ENCODE measurements at places on chromosomes 1 and 21.

GRCh38 chr1:22104094-22104493, 38.8 kb downstream of the WNT4 start:
- DNase-seq: no peak

GRCh38 chr21:43588957-43589356, 70.3 kb downstream of the HSF2BP start:
- DNase-seq: no peak

GRCh38 chr1:186301448-186301847, 73.6 kb downstream of the TPR start:
- no peak for DNase-seq

DNA sequence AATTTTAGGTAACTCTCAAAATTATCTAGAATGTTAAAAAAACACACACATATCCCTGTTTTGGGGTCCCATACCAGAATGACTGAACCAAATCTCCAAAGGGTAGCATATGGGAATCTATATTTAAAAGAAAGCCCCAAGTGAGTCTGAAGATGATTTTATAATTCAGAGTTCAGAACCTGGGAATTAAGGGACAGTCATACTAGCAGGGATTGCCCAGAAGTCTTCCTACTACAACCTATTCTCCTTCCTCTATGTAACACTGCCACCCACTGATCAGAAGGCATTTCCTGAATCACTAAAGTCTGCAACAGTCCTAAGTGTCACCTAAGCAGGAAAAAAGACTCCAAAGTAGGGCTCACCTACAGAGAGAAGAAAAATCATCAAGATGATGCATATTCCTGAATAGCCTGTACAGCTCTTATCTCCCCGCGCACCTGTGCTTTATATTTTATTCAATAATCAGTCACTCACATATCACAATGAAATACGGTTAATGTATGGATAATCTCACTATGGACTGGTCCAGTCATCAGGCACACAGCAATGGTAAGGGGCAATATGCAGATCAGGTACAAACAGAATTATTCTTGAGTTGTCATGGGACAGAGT, 4.9 kb downstream of the RGS1 start:
- DNase-seq: no peak

DNA sequence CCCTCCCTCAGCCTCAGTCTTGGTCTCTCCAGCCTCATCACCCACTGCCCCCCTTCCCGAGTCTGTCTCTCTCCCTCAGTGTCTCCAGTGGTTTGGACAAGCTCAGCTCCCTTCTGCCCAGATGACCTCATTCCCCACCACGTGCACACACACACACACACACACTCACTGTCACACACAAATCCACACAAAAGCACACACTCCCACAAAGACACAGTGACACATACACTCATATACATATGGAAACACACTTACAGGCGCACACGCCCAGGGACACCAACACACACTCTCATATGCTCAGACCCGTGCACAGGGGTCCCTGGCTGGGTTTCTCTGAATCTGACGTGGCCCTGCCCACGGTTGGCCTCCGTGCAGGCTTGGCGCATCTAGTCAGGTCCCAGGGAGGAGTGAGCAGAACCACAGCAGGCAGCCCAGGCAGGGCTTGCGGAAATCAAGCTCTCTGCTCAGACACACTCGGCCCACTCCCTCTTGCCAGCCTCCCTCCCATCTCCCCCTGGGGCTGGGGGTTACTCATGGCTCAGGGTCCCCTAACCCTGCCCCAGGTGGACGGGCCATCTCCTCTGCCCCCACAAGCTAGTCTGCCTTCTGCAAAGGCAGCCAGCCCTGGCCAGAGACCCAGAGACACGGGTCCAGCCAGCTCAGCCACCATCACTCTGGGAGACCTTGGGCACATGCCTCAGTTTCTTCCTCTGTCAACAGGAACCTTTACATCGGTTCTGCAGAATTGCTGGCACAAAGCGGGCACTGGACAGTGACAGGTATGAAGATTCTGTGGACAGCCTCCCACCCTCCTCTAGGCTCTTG, 38.5 kb upstream of the FAM131C start:
- no peak for DNase-seq

DNA sequence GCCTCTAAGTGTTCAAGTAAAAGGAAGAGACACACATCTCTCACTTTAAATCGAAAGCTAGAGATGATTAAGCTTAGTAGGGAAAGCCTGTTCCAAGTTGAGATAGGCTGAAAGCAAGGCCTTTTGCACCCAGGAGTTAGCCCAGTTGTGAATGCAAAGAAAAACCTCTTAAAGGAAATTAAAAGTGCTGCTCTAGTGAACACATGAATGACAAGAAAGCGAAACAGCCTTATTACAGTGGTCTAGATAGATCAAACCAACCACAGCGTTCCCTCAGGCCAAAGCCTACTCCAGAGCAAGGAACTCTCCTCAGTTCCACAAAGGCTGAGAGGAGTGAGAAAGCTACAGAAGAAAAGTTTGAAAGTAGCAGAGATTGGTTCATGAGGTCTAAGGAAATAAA, 14.9 kb downstream of the TCP10L start:
- no peak for DNase-seq

GRCh38 chr21:39088831-39089380, 94.3 kb downstream of the PSMG1 start:
- no peak for DNase-seq

DNA sequence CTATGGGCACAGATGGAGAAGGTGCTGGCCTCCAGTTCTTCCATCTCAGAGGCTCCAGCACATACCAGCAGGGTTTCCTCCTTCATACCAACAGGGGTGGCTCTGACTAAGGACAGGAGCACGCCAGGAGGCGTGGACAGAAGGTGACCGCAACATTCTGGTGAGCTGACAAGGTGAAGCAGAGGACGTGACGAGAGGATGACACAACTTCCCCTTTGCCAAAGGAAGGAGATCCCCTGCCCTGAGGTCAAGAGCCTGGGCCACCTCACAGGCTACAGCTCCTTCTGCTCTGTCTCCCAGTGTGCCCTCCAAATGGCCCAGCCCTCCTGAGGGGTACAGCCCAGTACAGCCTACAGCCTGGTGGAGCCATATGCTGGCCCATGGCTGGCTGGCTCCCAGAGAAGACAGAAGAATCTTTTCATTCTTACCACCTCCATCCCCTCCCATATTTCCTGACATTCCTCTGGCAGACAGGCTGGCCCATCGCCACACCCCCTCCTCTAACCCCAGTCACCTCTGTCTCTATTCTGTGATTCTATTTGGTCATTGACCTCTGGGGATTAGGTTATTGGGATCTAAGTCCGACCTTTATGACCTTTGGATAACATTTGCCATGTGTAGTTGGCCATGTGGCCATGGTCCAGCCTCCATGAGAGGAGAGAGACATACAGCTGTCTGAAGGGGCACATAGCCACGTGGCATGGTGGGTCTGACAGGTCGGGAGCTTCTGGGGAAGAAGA, 5.1 kb upstream of the LAMB3 start:
- DNase-seq: no peak

- DNase-seq: no peak
These were observed 23.2 kb downstream of the TNNT2 start for GRCh38 chr1:201354151-201354900.

- no peak for DNase-seq
These were observed 35.3 kb upstream of the DMRTA2 start for GRCh38 chr1:50458507-50458906.

GRCh38 chr1:223207293-223208066, 64.4 kb upstream of the TLR5 start:
- DNase-seq: no peak

DNA sequence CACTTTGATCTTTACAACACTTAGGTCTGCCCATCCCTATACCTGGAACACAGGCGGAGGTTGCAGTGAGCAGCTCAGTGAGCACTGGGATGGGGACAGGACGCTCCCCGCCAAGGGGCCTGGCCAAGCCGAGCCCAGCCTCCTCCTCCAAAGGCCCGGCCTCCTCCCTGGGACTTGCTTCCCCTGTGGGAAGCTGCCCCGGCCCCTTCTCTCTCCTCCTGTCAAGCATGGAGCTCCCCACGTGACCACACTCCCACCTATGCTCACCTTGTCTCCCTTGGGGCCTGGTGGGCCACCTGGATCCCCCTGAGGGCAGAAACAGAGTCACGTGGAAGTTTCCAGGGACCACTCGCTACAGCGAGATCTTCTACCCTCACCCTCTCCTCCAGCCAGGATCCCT, 12.9 kb downstream of the COL16A1 start:
- no peak for DNase-seq

DNA sequence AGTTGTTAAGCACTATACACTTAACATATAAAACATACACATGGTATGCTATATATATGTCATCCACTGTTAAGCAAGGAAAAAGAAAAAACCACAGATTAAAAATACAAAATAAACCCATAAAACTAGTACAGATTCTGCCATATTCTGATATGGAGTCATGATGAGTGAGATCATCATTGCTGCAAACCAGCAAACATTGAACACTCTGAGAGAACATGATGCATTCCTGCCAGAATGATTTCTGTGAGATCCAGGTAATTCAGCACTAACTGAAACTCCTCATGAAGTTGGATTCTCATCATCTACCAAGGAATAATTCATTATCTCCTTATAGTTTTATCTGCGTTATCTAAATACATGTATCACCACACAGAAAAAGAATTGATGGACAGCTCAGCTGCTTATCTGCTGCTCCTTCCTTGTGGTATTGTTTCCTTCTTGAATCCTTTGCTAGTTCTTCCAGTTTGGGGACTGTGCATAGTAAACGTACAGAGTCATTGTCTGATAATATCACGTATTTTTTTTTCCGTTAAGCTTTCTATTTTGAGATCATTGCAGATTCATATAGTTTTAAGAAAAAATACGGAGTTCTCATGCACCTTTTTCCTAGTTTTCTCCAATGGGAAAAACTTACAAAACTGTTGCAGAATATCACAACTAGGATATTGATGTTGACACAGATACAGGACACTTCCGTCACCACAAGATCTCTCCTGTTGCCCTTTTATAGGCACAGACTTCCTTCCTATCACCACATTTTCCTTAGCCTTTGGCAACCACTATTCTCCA, 9.3 kb downstream of the RAB4A start:
- DNase-seq: no peak

GRCh38 chr1:111448482-111448917, 556 bp downstream of the WDR77 start:
- DNase-seq: no peak

GRCh38 chr1:53259932-53260331, 21.6 kb upstream of the MAGOH start:
- DNase-seq: no peak

GRCh38 chr1:212606395-212607205, 2.0 kb upstream of the ATF3 start:
- no peak for DNase-seq

DNA sequence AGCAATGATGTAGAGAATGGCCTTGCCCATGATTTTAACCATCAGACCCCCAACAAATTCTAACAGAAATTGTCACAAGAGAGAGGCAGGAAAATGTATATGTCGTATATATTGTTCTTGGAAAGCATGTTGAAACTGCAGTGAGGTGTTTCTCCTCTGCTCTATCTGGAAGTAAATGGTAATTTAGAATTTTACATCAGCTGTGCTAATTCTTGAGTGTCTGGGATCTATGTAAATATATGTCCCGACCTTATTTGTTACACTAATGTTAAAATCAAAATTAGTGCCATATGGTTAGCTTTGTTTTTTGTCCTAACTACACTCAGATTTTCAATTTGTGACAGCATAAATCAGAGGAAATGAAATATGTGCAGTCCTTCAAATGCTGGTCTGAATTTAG, 20.5 kb downstream of the ZBTB21 start:
- no peak for DNase-seq

- no peak for DNase-seq
These were observed 14.5 kb downstream of the NLRP3 start for GRCh38 chr1:247430434-247430833.

- no peak for DNase-seq
These were observed 204.9 kb downstream of the TBX15 start for GRCh38 chr1:118783095-118783758.

- no peak for DNase-seq
These were observed 701 bp downstream of the CEP170 start for GRCh38 chr1:243254233-243254926.

DNA sequence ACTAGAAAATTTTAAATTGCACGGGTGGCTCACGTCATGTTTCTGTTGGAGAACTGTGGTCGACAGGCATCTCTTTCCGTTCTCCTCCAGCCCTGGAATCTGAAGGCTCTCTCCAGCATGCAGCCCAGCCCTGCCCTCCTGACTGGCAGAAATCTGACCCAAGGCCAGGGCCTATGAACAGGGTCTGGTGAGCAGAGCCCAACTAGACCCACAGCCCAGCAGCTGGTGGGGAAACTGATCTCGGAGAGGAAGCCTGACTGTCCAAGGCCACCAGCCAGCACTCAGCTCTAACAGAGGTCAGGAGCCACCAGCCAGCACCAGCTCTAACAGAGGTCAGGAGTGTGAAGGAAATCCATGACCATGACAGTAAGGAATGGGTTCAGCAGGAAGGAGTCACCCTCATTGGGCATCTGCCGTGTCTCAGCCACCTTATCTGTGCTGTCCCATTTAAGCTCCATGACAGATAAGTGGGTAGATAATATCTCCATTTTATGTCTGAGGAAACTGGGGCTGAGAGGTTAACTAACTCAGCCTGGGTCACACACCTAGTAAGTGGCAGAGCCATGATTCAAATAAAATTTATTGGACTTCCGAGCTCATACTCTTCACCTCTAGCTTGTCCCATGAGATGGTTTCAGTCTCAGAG, 20.2 kb upstream of the PKP1 start:
- DNase-seq: no peak

GRCh38 chr1:241475671-241476070, 43.9 kb downstream of the FH start:
- DNase-seq: no peak

- DNase-seq: no peak
These were observed 16.2 kb upstream of the RGS1 start for GRCh38 chr1:192559115-192560006.

GRCh38 chr1:60575326-60575977, 501.9 kb upstream of the C1orf87 start:
- no peak for DNase-seq
